GM12864 (cell line): ENCODE measurements at places on chromosomes 13 and 19.
A peak's percentile ranks its signal among the peaks of the same experiment; 100 is the strongest.

- no peak for DNase-seq
Measured at GRCh38 chr13:101529422-101529821, 76.9 kb downstream of the ITGBL1 start.

GRCh38 chr13:42532561-42533335, 41.2 kb upstream of the TNFSF11 start:
- peak; percentile 46 for DNase-seq

DNA sequence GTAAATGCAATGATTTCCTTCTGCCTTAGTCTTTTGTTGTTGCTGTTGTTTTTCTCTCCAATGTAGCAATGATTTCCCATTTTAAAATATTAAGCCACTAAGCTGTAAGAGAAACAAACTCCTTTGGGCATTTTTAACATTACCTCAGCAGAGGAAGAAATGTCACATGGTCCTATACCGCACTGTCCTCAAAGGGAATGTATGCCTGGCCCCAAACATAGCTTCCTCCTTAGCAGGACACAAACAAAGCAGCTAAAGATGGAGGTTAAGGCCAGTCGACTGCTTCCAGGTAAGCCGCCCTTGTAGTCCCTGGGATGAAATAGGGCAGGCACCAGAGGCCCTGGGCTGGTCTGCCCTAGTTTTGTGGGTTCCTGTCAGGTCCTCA, 249.0 kb downstream of the TSHZ3 start:
- DNase-seq = no peak

DNA sequence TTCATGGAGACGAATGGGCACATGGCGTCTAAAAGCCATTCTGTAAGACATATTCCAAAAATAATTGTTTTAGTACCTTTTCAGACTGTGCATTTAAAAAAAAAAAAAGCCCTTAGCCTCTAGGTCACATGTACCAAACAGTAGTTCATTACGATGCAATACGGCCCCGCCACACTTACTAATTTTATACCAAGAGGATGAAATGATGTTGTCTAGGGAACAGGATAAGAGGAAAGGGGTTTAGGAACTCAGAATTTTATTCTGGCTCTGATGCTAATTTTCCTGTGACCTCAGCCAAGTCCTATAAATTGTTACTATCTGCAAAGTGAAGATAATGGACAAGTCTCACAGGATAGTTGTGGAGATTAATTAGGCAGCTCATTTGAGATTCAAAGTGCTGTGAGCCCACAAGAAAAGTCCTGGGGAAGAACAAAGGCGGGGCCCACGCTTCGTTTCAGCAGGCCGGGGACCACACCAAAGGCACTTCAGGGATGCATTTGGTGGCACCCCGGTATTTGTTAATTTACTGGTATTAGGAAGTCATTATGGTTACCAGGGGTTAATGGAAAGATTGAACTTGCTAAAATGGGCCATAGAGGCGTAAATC, 511.1 kb downstream of the IRS2 start:
- no peak for DNase-seq

- DNase-seq = no peak
Measured at GRCh38 chr13:74205313-74205690, 71.1 kb upstream of the KLF12 start.

DNA sequence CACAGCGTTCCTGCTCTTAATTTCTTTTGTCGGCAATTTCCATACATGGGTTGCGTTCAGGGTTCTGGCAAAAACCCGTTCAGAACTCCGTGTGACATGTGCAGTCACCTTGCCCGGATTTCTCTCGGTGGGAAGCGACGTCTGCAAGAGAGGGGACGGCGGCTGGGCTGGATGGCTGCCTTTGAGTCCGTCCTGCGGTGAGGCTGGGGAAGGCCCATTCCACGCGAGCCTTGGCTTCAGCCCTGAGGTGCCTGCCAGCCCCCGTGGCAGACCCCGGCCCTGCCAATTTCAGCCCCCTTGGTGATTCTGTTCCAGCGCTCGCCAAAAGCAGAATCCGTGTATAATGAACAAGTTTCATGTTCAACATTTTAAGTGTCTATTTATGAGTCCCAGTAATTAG, 72.6 kb upstream of the TSHZ3 start:
- no peak for DNase-seq

DNA sequence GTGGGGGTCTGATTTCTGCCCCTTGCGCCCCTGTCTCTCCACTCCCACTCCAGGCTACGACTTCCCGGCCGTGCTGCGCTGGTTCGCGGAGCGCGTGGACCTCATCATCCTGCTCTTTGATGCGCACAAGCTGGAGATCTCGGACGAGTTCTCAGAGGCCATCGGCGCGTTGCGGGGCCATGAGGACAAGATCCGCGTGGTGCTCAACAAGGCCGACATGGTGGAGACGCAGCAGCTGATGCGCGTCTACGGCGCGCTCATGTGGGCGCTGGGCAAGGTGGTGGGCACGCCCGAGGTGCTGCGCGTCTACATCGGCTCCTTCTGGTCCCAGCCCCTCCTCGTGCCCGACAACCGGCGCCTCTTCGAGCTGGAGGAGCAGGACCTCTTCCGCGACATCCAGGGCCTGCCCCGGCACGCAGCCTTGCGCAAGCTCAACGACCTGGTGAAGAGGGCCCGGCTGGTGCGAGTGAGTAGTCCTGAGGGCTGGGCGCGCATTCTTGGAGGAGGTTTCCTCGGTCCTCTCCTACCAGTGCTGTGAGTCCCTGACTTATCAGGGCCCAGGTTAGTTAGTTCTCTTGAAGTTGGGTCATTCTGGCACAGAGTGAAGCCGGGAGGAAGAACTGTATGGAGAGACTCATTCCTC, 12.7 kb downstream of the EHD2 start:
- DNase-seq = no peak

- no peak for DNase-seq
Measured at GRCh38 chr19:48479686-48480085, 10.5 kb downstream of the CYTH2 start.

DNA sequence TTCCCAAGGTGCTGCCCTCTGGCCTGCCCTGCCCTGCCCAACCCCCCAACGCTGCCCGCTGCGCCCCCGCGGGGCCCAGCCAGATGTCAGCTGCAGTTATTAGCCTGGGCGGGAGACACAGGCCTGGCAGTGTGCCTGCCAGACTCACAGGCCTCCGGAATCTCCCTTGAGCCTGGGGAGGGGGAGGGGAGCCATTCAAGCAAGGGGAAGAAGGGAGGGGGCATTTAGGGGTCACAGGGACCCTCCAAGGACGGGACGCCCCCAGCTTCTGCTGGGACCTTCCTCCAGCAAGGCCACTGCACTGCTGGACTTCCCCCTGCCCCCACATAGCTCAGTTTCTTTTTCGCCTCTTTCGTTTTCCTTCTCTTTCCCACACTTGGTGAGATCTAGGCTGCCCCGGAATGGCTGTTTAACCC, 2.6 kb upstream of the JUNB start:
- DNase-seq = no peak

- DNase-seq = no peak
Measured at GRCh38 chr19:31312009-31312676, 37.1 kb downstream of the TSHZ3 start.

DNA sequence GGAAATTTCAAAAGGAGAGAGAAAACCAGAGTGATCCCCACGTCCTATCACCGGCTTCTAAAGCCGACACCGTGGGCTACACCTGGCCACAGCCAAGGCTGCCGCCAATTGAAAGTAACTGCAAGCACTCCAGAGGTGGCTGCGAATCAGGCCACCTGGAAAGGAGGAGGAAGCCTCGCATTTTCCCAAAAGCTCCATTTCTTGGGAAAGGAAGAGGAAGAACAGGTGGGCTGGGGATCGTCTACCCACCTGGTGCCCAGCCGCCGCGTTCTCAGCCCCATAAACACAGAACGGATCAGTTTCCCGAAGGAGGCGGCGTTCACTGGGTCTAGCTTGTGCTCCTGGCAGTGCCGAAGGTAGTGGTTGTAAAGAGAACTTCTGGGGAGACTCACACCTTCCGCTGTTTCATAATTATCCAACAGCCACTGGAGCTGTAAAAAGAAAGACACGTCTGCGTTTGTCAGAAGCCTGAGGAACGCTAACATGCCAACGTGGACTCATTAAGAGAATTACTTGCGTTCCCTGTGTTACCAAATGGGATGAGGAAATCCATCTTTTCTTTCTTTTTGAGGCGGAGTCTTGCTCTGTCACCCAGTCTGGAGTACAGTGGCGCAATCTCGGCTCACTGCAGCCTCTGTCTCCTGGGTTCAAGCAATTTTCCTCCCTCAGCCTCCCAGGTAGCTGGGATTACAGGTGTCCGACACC, 38.1 kb upstream of the RANBP3 start:
- DNase-seq = no peak

GRCh38 chr19:20244356-20244755, 77.3 kb downstream of the ZNF486 start:
- DNase-seq = no peak

DNA sequence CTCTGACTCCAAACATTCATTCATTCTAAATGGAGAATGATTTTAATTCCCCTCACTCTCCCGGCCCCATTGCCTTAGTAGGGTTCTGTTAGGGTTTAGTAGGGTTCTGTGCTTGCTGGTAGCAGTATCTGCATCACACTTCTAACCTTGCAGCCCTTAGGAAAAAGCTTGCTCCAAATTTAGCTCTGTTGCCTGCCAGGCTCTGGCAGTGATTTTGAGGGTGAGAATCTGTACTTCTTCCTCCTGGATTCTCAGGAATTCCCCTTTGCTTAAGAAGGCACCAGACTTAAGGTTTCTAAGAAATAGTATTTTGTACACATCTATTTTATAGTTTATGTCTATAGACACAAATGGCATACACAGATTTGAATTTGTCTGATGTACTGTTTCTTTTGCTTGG, 14.7 kb downstream of the B3GLCT start:
- no peak for DNase-seq

DNA sequence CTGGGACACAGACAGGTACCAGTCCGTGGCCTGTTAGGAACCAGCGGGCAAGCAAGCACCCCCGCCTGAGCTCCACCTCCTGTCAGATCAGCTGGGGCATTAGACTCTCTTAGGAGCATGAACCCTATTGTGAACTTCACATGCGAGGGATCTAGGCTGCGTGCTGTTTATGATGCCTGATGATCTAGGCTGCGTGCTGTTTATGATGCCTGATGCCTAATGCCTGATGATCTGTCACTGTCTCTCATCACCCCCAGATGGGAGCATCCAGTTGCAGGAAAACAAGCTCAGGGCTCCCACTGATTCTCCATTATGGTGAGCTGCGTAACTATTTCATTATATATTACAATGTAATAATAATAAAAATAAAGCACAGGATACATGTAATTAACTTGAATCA, 3.6 kb downstream of the RASGRP4 start:
- no peak for DNase-seq

GRCh38 chr19:1063030-1063908, 3.7 kb upstream of the ARHGAP45 start:
- peak; percentile 77 for DNase-seq

DNA sequence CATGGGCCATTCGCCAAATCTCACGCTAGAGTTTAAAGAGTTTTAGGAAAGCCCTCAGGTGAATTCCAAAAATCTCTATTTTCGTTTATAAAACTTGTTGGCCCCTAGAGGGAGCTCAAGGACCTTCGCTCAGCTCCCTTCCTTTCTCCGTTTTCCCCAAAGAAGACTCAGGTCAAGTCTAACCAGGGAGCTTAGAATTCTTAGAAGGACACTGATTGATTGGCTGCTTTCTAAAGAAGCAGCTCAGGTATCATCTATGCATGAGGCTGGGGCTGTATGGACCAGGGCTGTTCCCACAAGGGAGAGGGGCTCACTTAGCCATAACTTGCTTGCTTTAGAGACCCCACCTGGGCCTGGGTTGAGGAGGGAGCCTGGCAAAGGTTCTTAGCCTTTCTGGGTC, 20.5 kb downstream of the DZIP1 start:
- DNase-seq = peak; percentile 12
